ENCODE measurements at places on chromosomes 2 and 18.
A peak's percentile ranks its signal among the peaks of the same experiment; 100 is the strongest.

DNA sequence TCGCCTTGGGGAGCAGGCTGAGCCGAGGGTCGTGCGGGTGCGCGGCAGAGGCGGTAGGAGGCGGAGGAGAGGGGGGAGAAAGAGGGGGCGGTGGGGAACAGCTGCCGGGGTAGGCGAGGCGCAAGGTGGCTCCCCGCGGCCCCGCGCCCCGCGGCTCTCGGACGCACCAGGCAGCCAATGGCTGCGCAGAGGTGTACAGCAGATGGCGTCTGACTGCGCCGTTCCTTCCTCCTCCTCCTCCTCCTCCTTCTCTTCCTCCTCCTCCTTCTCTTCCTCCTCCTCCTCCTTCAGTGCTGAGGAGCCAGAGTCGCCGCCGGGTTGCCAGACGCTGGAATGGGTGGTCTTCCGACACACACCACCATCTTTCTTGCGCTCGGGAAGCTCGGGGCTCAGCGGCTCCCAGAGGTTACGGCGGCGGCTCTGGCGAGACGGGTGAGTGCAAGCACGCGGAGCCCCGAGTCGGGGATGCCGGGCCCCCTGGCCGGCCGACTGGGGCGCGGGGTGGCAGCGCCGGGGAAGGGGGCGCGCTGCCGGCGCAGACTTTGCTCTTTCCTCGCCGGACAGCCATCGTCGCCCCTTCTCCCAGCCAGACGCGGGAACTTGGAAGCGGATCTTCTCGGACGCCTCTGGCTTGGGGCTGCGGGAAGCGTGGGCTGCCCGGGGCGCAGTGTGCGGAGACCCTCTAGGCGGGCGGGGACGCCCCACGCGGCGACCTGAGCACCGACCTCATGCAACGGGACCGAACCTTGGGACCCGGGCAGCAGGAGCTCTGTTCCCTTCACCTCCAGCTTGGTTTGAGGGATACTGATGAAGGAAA lies at the start of gene THSD7B:
TSS of gene THSD7B (plus strand) at position 290 of the 817 bp plus-strand sequence. CDS start 116,634 bp downstream, outside the sequence.
- DNase-seq = no peak

- DNase-seq = no peak
Observed at GRCh38 chr2:173511942-173512341, 157.3 kb downstream of the CDCA7 start.

DNA sequence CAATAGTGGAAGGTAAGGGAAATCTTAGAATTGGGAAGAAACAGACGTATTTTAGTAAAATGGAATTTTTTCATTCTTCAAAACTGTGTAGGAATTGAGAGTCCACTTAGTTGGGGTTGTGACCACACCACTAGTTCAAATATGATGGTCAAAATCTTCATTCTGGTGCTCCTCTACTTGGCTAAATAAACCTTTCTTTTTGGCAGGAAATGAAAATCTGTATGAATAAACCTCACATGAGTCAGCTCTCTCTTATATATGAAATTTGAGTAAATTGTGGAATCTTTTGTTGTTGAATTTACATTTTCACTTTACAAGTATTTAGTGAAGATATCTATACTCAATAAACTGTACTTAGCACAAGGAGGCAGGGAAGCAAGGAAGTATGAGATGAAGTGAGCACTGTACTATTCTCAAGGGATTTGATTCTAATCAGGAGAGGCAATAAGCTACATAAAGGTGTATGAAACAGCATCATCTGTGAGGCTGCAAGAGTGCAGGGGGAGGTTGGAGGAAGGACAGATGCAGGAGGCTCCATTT lies 20.5 kb downstream of the IL18R1 start:
- DNase-seq = no peak

DNA sequence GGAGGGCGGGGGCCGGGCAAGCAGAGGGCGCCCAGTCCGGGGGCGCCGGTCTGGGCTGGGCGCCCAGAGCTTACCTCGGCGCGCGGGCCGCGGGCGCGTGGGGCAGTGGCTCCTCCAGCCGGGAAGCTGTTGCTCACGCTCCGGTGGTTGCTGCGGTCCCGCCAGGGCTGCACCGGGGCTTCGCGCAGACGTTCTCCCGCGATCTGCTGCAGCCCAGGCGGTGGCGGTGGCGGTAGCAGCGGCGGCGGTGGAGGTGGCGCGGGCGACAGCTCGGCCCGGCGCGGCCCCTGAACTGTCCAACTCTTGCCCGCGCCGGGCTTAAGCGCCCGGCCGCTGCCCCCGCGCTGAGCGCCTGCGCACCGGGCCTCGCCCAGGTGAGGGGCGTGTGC lies 391 bp downstream of the ZNF385B start:
- DNase-seq = no peak

GRCh38 chr2:37786854-37787253 lies 115.4 kb upstream of the CDC42EP3 start:
- peak; percentile 99 for DNase-seq

GRCh38 chr2:121257480-121257840 lies 27.5 kb downstream of the TFCP2L1 start:
- no peak for DNase-seq

DNA sequence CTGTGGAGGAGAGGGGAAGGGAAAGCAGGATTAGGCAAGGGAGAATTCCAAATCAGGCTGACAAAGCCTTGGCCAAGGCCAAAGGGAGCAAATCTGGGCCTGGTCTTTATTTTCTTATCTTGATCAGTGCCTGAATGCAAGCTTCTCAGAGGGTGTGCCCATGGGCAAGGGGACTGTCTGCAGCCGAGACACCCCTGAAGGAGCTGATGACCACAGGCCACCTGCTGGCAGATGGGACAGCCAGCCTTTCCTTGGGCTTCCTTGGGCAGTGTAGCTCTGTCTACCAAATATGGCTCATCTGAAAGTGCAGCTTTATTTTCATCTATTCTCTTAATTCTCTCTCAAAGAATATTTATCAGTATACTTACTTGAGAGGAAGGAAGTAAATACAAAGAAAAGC lies 117.0 kb downstream of the PKP4 start:
- DNase-seq = no peak

DNA sequence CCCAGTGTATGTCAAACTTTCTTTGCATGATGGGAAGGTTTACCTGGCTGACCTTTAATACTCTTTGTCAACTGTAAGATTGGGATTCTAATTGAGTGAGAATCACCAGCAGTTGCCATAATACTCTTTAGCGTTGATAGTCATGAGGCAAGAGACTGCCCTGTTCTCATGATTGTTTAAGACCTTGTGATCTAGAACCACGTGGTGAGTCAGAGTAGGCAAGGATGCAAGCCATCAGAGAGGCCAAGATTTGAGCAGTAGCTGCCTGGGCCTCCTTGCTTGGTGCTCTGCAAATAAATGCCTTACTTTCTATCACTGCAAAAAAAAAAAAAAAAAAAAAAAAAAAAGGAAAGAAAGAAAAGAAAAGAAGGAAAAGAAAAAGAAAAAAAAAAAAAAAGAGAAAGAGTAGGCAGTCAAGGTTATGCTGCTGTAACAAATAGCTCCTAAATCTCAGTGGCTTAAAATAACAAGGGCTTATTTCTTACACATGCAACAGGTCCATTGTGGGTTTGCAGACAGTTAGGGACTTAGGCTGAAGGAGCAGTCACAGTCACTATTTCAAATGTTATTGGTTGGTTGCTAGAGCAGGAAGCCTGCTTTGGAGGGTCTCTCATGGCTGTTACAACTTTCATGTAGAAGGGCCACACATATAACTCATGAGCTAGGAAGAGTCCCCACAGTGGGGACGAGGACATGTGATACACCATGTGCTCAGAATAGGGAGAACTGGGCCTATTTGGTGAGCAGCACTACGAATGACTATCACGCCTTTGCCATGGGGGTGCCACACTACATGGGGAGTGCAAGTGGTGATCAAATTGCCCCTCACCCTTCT lies 21.7 kb downstream of the IL1R2 start:
- DNase-seq = no peak

DNA sequence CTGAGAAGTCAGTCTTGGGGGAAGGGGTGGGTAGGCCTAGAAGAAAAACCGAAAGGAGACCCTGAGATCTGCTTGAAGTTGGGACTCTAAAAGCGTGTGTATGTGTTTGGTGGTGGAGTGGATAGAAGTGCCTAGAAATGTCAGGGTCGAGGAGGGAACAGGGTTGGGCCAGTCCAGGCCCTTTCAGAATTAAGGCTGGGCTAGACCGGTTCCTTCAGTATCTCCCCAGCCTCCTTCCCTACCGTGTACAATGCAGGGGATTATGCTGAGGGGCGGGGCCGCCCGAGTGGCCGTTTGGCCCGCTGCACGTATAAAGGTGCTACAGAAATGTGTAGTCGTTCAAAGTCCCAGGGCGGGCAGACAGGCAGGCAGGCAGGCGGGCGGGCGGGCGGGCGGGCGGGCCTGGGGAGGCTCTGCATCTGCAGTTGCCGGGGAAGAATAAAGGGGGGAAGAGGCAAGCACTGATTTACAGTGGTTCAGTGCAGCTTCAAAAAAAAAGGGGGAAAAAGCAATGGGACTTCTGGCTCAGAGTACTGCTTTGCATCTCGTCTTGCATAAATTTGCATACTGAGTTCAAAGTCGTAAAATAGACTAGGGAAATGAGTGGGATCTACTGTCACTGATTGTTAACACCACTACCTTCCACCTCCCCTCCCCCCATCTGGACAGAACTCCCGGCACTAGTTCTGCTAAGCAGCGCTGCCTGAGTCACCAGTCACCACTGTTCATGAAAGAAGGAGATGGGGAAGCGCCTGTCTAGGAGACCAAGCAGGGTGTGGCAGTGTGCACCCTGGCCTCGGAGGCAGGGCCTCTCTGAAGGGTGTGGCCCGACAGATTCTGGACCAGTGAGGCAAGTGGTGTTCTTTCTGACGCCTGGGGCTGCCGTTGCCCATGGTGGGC lies 3.6 kb downstream of the IGFBP2 start:
- DNase-seq = no peak

- no peak for DNase-seq
Observed at GRCh38 chr2:240208631-240209211, 68.3 kb upstream of the OTOS start.

GRCh38 chr2:60079562-60079961 lies 473.9 kb downstream of the BCL11A start:
- no peak for DNase-seq

- DNase-seq = no peak
Observed at GRCh38 chr2:48098539-48098938, 192.2 kb upstream of the FBXO11 start.

- no peak for DNase-seq
Observed at GRCh38 chr2:964562-964961, 13.9 kb downstream of the SNTG2 start.

DNA sequence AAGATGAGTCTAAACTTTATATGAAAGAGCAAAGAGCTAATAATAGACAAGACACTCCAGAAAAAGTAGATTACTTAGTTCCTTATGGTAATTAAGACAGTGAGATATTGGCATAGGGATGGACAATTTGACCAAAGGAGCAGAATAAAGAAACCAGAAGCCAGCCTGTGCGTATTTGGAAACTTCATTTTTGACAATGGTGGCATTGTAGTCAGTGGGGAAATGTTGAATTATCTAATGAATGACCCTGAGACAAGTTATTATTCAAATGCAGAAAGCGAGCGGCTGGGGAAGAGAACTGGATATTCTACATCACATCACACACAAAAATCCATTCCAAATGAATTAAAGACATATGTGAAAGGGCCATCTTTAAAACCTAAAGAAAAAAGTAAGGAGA lies 144.3 kb downstream of the DTNB start:
- no peak for DNase-seq

DNA sequence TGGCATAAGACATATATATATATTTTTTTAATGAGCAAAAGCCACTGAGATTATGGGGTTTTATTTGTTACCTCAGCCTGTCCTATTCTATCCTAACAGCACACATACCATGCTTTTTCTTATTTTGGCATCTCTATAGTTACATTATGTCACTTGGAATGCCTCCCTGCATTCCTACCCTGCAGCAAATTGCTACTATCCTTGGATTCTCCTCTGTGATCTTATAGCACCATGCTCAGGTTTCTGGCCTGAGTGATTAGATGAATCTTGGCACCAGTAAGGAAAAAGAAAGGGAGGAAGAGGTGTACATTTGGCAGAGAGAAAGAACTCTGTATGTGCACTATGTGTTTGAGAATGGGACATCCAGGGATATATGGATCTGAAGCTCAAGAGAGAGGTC lies 86.3 kb upstream of the PELI1 start:
- no peak for DNase-seq

DNA sequence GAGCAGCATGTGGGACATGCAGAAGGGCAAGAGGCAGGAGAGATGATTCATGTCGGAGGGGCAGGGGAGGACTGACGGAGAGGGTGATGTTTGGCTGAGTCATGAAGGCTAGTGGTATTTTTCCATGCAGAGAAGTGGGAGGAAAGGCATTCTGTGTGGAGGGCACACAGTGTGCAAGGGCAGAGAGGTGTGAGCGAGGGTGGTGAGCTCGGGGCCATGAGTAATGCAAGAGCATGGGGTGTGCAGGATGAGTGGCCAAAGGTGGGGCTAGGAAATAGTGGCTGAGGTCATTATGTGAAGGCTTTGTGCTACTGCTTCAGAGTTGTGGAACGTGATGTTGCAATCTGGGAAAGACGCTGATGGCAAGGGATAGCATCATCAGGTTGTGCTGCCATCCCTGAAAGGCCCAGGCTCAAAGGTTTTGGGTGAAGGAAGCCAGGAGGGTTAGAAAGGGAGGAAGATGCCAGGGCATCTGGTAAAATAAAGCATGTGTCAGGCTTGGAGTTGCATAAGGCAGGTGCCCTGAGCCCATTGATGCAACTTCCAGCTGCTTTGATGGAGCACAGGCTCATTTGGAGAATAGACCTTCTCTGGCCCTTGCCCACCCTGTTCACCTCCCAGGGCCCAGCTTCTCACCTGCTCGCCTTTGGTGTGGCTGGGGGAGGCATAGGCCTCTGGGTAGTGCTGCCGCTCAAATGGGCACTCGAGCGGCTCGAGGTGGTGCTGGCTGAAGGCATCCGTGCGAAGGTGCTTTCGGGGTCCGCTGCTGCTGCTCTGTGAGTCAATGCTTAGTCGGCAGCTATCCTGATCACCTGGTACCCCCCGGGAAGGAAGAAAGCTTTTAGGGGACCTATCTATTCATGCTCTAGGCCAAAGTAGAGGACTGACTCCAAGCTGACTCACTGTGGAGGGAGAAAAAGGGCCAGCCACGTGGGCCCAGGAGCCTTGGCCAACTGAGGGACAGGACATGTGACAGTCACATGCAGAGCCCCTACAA lies 37.5 kb downstream of the PAX8 start:
- peak; percentile 13 for DNase-seq

All from SHP77 (cell line).